ENCODE measurements at places on chromosomes 1 and 21.

GRCh38 chr1:180925471-180926051 is 12.9 kb downstream of the KIAA1614 start:
- DNase-seq = peak; percentile 52

DNA sequence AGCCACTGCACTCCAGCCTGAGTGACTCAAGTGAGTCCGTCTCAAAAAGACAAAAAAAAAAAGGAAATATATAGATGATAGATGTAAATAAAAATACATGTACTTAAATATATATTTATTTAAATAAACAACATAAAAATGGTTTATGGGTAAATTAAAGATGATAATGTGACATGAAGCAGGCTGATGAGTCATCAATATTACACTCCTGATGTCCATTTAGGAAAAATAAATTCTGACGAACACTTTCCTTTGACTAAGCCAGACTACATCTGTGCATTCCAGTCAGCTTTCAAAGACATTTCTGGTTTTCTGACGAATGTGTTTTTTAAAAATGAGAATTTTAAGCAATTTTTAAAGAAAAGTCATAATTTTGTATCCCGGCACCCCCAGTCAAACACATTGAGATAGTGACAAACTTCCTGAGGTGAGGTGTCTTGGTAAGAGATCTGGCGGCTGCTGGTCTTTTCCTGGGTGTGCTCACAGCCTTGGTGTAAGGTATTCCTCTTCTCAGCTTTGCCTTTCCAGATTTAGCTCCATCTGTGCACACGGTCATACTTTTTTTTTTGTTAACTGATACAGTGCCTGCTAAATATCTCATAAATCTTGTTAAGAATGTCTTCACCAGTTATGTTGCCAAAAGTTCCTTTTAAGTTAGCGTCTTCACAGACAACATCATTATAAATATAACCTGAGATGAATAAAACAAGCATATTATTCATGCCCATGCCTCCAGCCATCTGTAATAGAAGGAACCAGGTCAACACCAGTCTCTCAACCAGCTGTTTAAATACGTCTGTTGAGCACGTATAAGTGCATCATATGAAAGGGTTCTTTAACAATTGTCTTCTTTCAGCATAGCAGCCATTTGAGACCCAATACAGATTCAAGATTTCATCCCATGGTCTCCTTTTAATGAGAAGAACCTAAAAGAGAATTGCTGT is 214.5 kb upstream of the PLD5 start:
- no peak for DNase-seq

GRCh38 chr1:46719689-46720088 is 775 bp upstream of the EFCAB14 start:
- no peak for DNase-seq

GRCh38 chr1:230076121-230076520 is 9.1 kb downstream of the GALNT2 start:
- no peak for DNase-seq

GRCh38 chr1:20212685-20213331 is 26.5 kb upstream of the PLA2G2C start:
- peak; percentile 65 for DNase-seq

DNA sequence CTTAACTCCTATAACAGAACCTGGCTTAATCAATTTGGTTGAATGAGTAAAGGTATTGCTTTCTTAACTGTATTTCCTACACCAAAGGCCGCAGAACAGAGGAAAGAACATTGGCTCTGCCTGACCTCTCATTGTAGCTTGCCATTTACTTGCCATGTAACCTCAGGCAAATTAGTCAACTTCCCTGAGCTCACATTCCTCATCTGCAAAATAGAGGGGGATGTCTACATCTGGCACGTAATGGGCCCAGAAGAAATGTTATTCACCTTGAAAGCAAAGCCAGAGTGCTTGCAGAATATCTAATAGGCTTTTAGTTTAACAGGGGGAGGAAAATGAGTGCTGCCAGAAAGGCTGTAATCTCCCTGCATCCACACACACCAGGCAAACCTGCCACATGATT is 44.3 kb downstream of the LAMC2 start:
- DNase-seq = no peak

DNA sequence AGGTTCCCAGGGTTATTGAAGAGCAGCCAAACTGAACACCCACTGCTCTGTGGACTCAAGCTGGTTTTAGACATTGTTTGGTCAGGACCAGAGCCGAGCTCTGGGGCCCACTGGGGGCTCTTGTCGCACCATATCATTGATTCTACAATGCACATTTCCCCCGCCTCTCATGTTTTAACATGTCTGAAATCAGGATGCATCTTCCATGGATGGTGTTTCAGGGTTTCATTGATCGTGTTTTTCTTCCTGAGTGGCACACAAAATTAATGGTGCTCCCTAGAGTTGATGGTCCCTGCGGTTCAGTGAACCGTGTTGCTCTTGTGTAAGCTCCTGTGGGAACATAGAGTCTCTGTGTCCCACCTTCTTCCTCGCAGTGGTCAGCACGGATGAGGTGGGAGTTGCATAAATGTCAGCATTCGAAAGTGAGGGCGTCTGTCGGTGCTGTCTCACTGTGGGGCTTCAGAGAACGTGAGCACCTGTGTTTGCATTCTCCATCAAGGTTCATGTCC is 38.3 kb downstream of the GALNT2 start:
- DNase-seq = peak; percentile 15

DNA sequence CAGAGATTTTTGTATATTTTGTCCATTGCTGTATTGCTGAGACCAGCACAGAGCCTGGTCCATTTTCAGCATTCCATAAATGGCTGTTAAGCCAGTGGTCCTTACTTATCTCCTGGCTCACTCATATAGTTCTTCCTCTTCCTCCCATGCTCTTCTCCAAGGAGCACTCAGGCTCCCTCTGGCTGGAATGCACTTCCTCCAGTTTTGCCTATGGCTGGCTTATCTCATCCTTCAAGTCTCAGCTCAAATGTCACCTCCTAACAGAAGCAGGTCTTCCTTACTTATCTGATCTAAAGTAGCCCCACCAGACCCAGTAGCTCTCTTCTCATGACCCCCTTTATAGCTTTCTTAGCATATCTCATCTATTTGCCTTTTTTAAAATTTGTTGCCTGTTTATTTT is 146.9 kb downstream of the SLC30A10 start:
- no peak for DNase-seq

GRCh38 chr1:16119926-16120325 is 35.9 kb downstream of the EPHA2 start:
- peak; percentile 45 for DNase-seq

DNA sequence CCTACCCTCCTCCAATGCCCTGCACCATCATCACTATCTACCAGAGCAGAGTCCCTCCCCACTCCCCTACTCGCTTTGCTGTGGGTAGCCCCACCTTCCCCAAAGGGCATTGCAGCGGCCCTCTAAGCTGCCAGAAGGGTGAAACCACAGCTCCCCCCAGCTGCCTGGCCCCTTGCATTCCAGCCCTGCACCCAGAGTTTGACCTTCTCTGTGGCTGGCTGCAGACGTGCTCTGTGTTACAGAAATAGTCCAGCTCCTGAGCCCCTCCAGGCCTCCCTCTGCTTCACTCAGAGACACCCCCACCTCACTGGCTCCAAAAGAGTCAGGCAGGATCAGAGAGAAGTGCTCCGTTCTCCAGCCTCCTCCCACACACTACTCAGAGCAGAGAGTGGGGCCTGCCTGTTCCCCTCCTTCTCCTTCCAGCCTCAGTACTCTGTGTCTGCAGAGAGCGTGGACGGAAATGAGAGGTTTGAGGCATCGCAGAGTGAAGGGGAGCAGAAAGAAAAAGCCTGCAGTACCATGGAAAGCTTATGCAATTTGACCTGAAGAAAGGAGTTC is 63.2 kb downstream of the PLEKHA6 start:
- no peak for DNase-seq

DNA sequence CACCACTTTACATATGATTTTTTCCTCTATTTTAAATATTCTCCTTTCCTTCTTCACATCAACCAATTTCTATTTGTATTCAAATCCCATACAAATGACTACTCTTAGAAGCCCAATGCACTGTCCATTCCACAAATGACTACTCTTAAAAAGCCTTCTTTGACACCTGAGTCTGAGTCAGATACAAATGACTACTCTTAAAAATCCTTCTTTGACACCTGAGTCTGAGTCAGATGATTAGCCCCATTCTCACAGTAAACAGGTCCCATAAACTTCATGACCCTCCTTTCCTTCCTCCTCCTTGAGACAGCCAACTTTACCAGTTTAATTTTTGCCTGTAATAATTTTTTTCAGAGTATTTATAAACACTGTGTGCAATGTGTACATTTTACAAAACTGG is 231.3 kb upstream of the USP25 start:
- DNase-seq = no peak

DNA sequence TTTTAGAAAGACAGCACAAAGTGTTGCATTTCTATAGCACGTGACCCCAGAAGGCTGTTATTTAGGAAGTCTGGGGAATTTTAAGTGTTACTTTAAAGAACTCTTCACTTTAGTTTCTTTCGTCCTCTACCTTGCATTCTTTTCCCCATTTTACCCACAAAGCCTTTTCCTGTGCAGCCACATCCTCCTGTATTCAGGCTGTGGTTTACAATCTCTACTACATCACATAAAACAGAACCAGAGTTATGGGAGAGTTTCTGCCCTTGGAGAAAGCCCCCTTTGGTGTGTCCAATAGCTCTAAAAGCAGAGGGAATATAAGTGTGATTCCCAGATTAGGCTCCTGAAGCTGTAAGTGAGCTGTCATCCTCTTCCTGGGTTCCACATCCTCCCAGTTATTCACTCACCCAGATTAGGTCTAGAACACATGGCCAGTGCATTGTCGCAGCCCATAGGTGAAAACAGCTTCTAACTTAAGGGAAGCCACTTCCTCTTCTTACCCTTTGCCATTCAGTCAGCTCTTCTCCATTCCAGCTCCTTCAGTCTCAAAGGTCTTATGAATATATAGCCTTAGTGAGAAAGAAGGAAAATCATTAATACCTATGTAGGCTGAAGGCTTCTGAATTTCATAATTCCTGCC is 171.1 kb downstream of the PIGK start:
- DNase-seq = no peak

GRCh38 chr21:37564341-37564923 is 197.9 kb downstream of the DYRK1A start:
- peak; percentile 93 for DNase-seq

- DNase-seq = no peak
Observed at GRCh38 chr21:28614791-28615190, 377.9 kb downstream of the LTN1 start.

GRCh38 chr1:22835636-22836319 is 125.1 kb downstream of the EPHB2 start:
- no peak for DNase-seq

DNA sequence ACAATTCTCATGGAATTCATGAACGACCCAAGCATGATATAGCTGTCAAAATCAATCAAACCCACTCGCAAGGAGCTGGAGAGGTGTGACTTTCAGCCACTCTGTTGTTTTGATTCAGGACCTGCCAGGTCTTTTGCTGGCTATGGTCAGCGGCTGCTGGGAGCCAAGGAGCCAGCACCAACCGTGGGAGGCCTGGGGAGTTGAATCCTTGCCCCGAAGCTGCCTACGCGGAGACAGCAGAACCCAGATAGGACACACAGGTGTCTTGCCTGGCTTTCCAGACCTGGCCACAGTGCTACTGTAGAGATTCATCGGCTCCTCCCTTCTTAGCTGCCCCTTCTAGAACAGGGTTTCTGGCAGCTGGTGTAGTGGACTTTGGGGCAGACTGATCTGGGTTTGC is 42.7 kb downstream of the ZSCAN20 start:
- no peak for DNase-seq

DNA sequence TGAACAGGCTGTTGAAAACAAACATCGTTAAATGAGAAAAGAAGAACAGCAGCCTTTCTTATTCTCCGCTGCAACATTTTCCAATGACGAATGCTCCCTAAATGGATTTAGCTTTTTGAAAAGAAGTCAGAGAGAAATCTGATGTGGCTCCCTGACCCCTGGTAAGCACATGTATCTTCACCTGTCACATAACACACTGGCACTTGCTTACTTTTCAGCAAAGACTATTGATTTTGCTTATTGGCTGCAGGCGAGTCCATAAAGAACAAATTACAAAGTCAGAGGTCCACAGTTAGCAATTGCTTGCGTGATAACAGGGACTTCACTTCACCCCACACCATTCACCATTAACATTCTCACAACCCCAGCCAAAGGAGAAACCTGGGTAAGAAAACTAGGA is 362.8 kb downstream of the GPATCH2 start:
- DNase-seq = no peak

DNA sequence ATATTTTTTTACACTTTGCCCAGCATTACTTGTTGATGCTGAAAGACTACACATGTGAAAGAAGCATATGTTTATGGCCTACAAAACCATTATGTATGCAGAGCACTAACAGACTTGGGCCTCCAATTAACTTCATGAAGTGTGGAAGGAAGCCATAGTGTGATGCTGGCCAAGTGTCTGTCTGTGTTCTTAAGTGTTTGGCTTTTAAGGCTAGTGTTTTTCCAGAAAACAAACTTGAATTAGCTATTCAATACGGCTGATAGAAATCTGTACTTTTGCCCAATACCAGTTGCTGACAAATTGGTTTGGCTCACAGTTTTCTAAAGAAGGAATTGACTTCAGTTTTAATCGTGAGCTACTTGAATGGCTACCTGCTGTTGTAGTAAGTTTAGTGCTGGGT is 136.1 kb downstream of the ADGRL2 start:
- no peak for DNase-seq

- DNase-seq = no peak
Observed at GRCh38 chr1:188429386-188429785, 1600.6 kb downstream of the PLA2G4A start.

DNA sequence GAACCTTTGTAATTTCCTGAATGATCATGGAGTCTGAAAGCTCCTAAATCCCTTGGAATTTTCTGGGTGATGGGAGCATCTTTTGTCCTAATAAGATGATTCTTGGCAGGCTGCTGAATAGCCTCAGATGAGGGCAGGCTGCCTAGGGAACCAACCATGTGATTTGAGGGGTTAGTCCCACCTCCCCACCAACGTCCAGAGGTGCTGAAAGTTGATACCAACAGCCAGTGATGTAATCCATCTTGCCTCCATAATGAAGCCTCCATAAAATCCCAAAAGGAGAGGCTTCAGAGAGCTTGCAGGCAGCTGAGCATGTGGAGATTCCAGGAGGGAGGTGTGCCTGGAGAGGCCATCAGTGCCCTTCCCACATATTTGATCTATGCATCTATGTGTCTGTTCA is 43.7 kb downstream of the GTF2B start:
- DNase-seq = no peak

GRCh38 chr1:36433102-36433501 is 17.1 kb downstream of the OSCP1 start:
- no peak for DNase-seq

GRCh38 chr1:167564612-167565270 is 11.2 kb upstream of the CREG1 start:
- no peak for DNase-seq
